ENCODE measurements at places on chromosomes 4 and X.

DNA sequence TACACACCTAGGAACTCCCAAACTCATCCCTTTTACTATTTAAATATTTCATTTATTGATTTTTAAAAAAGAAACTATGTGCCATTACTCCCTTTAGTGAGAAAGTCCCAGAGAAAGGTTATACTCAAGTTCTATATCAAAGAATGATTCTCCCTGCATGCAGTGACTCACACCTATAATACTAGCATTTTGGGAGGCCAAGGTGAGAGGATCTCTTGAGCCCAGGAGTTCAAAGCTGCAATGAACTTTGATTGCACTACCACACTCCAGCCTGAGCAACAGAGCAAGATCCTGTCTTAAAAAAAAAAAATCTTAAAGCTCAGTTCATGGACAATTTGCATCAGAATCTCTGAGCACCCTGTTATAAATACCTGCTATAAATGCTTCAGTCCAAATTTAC lies 9.2 kb upstream of the RBPJ start:
- DNase-seq: no peak

DNA sequence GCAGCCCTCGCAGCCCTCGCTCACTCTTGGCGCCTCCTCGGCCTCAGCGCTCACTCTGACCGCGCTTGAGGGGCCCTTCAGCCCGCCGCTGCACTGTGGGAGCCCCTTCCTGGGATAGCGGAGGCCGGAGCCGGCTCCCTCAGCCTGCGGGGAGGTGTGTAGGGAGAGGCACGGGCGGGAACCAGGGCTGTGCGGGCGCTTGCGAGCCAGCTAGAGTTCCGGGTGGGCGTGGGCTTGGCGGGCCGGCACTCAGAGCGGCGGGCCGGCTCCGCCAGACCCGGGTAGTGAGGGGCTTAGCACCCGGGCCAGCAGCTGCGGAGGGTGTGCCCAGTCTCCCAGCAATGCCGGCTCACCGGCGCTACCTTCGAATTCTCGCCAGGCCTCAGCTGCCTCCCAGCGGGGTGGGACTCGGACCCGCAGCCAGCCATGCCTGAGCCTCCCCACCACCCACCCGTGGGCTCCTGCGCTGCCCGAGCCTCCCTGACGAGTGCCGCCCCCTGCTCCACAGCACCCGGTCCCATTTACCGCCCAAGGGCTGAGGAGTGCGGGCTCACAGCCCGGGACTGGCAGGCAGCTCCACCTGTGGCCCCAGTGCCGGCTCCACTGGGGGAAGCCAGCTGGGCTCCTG lies 1.4 kb upstream of the AADAT start:
- DNase-seq: no peak

DNA sequence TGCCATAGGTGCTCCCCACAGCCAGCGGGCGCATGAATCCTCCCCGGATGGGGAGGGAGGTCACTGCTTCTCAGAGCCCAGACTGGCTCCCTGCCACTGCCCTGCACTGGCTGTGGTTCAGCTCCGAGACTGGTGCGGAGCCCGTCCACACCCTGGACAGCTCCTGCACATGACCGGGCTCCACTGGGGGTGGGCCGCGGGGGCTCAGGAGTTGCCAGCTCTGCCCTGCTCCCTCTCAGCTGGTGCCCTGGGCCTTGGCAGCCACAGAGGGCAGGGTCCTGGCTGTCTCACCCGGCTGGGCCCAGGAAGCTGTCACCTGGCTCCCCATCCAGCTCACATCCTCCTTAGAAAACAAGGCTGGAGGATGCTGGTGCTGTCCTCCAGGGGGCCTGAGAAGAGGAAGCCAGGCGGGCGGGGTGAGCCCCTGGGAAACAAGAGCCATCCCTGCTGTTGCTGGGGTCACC lies 64.9 kb upstream of the ADRA2C start:
- no peak for DNase-seq

DNA sequence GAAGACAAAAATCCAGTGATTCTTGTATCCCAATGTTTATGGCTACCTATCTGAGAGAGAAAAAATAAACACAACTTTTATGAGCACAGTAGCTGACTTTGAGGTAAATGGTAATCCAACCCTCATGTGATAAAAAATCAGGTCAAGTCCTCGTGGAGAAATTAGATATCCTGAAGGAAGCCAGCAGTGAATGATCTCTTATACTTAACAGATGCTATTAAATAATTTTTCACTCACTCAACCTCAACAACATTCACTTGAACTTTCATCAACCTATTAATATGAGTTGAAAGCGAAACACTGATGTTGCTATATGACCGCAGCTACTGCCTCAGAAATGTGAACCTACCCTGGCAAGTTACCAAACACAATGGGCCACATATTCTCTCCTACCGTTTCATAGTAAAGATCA lies 105.4 kb downstream of the GPC3 start:
- DNase-seq: no peak

- no peak for DNase-seq
These were observed 184.7 kb upstream of the HCCS start for GRCh38 chrX:10926404-10926803.

All from NCI-H187 treated with DMSO at 0.1 percent for 48 hours (cell line).